ENCODE measurements at places on chromosomes 2 and 18.

DNA sequence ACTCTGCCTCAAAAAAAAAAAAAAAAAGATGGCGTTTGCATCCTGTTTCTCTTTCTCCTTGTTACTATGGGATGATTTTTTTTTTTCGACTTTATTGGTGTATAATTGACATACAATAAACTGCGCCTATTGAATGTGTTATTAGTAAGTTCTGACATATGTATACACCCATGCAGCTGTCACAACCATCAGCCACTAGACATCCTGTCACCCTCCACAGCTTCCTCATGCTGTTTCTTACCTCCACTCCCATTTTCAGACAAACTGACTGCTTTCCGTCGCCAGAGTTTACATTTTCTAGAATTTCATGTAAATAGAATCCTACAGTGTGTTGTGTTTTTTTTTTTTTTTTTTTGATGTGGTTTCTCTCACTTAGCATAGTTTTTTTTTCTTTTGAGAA, 27.9 kb downstream of the RRM2 start:
- no peak for DNase-seq

DNA sequence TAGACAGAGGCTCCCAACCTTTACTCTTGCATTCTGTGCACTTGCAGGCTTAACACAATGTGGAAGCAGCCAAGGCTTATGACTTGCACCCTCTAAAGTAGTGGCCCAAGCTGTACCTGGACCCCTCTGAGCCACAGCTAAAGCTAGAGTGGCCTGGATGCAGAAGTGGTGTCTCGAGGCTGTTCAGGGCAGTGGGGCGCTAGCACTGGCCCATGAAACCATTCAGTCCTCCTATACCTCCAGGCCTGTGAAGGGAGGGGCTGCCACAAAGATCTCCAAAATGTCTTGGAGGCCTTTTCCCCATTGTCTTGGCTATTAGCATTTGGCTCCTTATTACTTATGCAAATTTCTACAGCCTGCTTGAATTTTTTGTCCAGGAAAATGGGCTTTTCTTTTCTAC, 207.7 kb downstream of the OSR1 start:
- no peak for DNase-seq

GRCh38 chr2:105744091-105744908, 412 bp upstream of the NCK2 start:
- peak; percentile 58 for DNase-seq

DNA sequence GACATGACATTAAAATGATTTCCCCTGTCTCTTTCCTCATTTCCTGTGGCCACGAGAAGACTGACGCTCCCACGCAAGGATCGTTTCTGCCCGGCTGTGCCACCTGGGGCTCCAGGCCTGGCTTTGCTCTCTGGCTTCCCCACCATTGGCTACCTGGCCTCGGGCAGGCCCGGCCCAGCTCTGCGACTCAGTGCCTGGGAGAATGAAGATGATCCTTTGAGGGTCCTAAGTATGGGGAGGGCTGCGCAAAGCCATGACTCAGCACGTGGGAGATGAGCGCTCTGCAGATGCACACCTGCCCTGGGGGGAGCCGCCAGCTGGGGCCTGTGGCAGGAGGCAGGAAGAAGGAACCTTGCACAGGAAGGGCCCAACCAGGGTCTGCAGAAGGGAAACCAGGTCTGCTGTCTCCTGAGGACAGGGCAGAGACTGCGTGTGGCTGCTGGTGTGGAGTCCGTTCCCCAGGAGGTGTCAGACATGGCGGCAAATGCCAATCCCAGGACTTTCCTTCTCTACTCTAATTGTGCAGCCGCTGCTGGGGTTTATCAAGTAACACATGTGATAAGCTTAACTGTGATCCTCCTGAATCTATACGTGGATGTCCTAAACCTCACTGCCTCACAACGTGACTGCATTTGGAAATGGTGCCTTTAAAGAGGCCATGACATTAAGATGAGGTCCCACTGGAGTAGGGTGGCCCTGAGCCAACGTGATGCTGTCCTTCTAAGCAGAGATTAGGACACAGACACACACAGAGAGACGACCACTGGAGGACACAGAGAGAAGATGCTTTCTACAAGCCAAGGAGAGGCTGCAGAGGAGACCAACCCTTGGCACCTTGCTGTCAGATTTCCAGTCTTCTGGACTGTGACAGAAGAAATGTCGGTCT, 32.9 kb downstream of the MBP start:
- DNase-seq = no peak

DNA sequence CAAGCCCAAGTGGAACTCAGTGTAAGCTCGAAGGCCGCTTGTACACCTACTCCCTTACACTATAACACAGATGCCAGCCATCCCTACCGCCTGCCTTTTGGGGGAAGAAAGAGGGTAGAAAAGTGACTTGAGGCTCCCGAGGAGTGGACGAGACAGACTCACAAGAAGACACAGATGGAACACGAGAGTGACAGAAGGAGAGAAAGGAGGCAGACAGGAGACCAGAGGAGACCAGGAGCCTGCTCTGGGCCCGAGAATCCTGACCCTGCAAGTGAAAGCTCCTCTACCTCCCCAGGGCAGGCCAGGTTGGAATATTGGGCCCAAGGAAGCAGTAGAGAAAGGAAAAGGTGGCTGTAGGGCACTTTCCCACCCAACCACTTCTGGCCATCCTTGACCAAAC, 23.4 kb upstream of the TNS1 start:
- no peak for DNase-seq

DNA sequence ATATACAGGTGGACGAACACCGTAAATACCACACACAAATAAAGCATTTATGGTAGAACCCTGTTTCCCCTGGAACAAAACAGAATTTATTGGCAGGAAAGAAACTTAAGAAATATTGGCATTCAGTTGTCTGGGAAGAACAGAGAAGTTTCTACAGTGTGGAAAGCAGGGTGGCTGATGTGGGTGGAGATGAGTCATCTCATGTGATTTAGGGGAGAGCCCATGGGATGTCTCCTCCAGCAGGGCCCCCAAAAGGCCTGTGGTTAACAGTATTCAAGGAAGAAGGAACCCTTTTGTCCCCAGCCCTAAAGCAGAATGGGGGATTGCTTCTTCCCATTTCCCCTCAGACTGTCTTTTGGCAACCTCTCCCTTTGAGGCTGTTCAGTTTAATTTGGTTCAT, 24.2 kb downstream of the SIX3 start:
- peak; percentile 88 for DNase-seq

- no peak for DNase-seq
Measured at GRCh38 chr2:74212702-74213410, 14.4 kb downstream of the MTHFD2 start.

- no peak for DNase-seq
Measured at GRCh38 chr18:70296289-70296688, 7.4 kb downstream of the SOCS6 start.

DNA sequence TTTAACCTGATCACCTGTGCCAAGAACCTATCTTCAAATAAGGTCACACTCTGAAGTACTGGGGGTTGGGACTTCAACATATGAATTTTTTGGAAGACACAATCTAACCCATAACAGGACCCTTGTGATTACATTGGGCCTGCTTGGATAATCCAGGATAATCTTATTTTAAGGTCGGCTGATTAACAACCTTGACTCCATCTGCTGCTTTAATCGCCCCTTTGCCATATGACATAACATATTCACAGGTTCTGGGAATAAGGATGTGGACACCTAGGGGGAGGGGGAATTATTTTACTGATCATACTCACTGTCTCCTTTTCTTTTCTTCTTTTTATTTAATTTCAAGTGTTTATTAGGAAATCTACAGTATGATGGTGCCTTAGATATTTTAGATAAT, 34.8 kb downstream of the CDH20 start:
- DNase-seq = no peak

DNA sequence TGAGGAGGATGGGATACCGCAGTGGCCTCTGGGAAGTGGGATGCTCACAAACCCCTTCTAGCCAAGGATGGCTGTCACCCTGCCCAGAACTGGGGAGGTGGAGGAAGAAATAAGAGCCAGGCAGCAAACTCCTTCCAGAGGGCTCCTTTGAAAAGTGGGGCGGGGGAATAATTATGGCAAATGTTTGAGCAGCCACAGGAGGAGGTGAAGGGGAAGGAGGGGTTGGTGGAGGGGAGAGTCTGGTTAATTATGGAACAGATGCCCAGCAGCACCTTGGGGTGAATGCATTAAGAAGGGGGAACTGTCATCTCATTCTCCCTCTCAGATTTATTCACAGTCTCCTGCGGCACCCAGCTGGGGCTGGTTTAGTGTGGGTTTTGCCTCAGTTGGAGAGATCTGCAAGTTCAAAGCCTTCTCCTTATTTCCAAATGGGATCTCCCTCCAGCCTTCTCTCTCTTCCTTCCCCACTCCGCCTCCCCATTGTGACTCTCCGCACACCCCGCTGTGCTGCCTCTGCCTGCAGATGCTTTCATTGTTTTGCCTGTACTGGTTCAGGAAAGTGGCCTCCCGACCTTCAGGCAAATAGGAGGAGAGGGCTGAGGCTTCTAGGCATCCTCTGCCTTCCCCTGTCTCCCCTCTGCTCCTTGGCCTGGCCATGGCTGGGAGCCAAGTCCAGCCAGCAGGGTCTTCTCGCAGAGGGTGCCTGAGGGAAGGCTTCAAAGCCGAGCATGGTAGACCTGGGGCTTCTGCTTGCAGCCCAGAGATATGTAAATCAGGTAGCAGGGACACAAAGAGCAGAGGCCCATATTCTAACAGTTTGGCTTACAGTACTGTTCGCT, 457.2 kb upstream of the MEX3C start:
- DNase-seq = no peak

GRCh38 chr2:19419211-19419880, 60.9 kb upstream of the OSR1 start:
- no peak for DNase-seq

DNA sequence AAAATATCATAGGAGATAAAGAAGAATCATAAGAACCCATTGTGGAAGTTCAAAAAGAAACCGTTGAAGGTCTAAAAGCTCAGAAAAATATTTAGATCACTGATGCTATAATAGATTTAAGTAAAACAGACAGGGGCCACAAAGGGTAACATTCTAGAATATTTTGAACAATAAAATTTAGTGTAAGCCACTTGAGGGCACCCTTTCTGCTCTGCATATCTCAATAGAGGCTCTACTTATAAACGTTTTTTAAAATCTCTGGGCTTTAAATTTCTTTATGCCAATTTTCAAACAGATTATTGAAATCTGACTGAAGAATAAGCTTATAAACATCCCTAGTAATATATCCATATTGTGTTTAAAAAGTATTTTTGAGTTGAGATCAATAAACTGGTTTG, 57.6 kb upstream of the IL1RL1 start:
- DNase-seq = peak; percentile 35

DNA sequence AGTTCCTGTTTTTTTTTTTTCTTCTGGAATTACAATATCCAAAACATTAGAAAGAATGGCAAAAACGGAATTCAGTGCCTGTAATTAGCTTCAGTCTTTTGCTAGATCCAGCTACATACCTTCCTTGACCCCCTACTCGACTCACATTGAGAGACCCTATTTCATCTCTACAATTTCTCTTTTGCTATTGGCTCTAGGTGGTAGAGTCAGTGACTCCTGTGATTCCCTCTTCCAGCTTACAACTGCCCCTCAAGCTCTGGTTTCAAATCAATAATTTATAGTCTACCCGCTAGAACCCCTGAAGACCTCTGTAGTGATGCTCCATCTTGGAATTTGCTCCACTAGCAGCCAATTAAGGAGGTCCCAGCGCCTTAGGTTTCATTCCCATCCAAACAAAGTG, 125.8 kb downstream of the TMEFF2 start:
- DNase-seq = no peak

DNA sequence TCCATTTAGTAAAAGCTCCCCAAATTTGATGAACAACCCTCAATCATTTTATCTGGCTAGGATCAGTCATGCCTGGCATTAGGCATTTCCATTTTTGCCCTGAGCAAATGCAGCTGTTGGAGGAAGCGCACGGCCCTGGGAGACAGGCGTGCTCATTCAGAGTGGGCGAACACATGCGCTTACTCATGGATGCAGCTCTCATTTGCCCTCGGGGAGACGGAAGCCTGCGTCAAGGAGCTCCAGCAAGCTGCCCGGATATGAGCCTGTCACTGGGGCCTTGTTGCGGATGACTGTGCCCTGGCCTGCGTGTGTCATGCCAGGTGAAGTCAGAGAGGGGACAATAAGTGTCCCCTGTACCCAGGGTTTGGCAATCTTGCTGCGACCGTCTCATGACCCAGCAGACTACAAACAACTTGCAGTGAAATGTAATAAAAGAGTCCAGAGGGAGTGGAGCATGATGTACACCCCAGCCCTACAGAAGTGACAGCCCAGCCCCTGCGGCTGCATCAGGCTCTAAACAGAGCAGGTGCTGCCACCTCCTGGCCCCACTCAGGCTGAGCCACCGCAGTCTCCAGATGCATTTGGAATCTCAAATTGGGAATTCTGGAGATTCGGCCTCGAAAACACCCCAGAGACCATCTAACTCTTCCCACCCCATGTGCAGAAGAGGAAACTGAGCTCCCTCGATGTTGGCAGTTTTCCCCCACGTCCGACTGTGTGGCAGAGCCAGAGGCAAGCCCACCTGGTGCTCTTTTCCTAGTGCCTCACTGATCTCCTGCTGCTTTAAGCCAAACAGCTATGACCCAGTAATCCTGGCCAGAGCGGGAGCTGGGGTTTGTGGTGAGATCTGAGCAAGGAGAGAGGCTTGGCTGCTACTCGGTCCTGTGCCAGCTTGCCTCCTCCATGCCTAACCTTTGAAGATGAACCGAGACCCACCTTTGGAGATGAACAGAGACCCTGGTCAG, 105.0 kb upstream of the ALK start:
- DNase-seq = peak; percentile 29

- DNase-seq = no peak
Measured at GRCh38 chr18:3234457-3234856, 13.1 kb upstream of the MYL12A start.

GRCh38 chr2:19675856-19676460, 225.8 kb downstream of the TTC32 start:
- DNase-seq = no peak

DNA sequence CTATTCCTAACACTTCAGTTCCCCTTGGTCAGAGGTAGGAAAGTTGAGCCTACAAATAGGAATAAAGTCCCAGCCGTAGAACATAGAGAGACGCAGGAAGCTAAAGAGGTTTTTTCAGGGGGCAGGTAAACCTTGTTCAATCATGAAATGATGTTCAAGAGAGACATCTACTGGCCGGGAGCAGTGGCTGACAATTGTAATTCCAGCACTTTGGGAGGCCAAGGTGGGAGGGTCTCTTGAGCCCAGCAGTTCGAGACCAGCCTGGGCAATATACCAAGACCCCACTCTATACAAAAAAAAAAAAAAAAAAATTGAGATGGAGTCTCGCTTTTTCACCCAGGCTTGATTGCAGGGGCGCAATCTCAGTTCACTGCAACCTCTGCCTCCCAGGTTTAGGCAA, 66.7 kb upstream of the DNAJC10 start:
- DNase-seq = no peak

DNA sequence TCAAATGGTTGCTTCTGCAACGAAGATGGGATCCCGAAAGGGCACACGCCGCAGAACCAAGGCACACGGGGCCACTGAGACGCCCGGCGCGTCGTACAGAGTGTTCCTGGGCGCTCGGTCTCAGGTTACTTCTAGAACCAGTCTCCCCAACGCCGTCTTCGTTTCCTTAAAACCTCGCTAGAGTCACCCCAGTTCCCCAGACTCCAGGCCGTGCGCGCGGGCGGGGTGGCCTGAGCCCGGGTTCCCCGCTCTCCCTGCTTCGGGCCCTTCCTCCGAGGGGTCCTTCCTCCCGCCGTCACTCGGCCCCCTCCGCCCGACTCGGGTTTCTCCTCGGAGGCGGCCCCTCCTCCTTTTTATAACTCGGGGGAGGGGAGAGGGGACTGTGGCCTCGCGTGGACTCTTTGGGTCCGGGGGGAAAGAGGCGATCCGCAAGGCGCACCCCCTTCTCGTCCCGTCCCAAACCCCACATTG, 774 bp upstream of the FZD7 start:
- DNase-seq = peak; percentile 36
